Placental epithelial cell (primary cell): ENCODE measurements at places on chromosomes 12 and 14. TPM values are rescaled to one million over a fixed set of nuclear protein-coding genes. Genes with fewer than 3 reads are reported as not detected.

The TSPAN19 gene
- total RNA-seq: not detected in 2 replicates

The GYS2 gene
- not detected in 2 replicates for total RNA-seq

The TAS2R14 gene
- total RNA-seq: 2.5 and 2.7 TPM in 2 replicates

The PRH2 gene
- 1.1 and 1.2 TPM in 2 replicates for total RNA-seq

The B4GALNT3 gene
- 0.22 and 0.39 TPM in 2 replicates for total RNA-seq

The HOXC12 gene
- total RNA-seq: not detected in 2 replicates

The KERA gene
- total RNA-seq: not detected in 2 replicates

The LUM gene
- total RNA-seq: 282 and 1,471 TPM in 2 replicates

The PAPLN gene
- total RNA-seq: 4.4 and 6.7 TPM in 2 replicates

The LRFN5 gene
- total RNA-seq: 0.39 and 0.87 TPM in 2 replicates

The LTB4R2 gene
- 6.3 and 6.8 TPM in 2 replicates for total RNA-seq

The ARHGDIB gene
- 81.7 and 223 TPM in 2 replicates for total RNA-seq

The L2HGDH gene
- total RNA-seq: 4.7 and 5.6 TPM in 2 replicates

The MYH6 gene
- total RNA-seq: not detected in 2 replicates

The ALDH2 gene
- total RNA-seq: 6.2 and 6.3 TPM in 2 replicates

The CLEC2B gene
- not detected in 2 replicates for total RNA-seq

The CLEC2D gene
- total RNA-seq: 4.0 and 10.6 TPM in 2 replicates

The OR4K13 gene
- total RNA-seq: not detected in 2 replicates

The SIRT4 gene
- total RNA-seq: 0.98 and 3.5 TPM in 2 replicates

The EML5 gene
- total RNA-seq: not detected in 2 replicates

The LPAR5 gene
- 5.1 and 10.7 TPM in 2 replicates for total RNA-seq

The RNASE7 gene
- total RNA-seq: not detected in 2 replicates

The EID3 gene
- total RNA-seq: 4.0 and 7.5 TPM in 2 replicates

The C12orf54 gene
- total RNA-seq: not detected in 2 replicates

The MFAP5 gene
- total RNA-seq: 726 and 1,098 TPM in 2 replicates

The FAM181A gene
- total RNA-seq: not detected in 2 replicates

The ESYT1 gene
- 100 and 157 TPM in 2 replicates for total RNA-seq

The BMAL2 gene
- total RNA-seq: 1.2 and 1.6 TPM in 2 replicates

The DHH gene
- under 0.01 TPM in 1 of 2 replicates, not detected in the other for total RNA-seq

The OTX2 gene
- not detected in 2 replicates for total RNA-seq

The CCDC60 gene
- not detected in 2 replicates for total RNA-seq

The STON2 gene
- 17.6 and 32.2 TPM in 2 replicates for total RNA-seq

The DACT1 gene
- 41.2 and 232 TPM in 2 replicates for total RNA-seq
